ENCODE measurements at places on chromosomes 16 and 17.

DNA sequence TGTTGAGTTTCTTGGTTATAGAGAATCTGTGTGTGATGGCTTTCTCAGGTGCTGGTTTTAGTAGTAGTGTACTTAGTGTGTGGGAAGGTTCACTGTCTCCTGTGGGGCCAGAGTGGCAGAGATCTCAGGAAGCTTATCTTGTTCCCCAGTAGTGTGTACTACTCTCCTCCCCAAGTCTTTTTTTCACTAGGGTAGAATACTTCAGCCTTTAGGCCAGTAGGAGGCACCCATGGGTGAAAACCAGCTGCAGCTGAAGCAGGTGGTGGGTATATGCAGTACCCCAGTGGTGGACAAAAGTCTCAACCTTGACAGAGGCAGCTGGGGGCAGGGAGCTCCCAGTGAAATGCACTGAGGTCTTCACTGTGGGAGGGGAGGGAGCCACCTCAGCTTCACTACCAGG lies 109.9 kb downstream of the PHKB start:
- DNase-seq, result no peak

GRCh38 chr17:11719856-11720255 lies 121.6 kb downstream of the DNAH9 start:
- DNase-seq, result no peak

DNA sequence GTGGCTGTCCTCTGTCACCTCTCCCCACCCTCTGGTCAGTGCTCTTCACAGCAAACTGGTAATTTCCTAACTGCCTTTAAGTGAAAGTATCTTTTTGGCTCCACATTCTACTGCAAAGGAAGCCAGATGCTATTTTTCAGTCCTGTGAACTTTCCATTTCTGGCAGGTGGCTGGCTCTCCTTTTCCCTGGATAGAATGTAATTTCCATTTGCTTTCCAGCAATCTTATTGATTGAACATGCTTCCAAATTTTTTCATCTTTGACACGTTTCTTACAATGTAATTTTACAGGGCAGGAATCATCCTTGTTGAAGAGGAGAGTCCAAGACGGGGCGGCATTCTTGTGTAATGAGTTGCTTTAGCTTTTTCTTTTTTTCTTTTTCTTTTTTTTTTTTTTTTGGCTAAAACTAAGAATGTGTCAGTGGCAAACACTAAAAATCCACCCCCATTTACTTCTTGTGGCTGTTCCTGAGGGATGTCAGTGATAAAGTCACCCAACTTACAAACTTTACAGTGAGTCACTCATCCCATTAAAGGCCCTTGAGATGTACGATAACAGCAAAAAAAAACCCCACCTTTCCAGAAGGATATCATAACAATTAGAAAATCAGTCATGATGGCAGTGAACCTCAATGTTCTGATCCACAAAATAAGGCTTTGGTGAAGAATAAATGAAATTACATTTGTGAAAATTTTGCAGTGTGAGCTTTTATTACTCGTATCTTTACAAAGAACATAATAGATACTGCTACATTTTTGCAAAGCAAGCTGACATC lies 29.4 kb upstream of the PRKCA start:
- DNase-seq, result no peak

DNA sequence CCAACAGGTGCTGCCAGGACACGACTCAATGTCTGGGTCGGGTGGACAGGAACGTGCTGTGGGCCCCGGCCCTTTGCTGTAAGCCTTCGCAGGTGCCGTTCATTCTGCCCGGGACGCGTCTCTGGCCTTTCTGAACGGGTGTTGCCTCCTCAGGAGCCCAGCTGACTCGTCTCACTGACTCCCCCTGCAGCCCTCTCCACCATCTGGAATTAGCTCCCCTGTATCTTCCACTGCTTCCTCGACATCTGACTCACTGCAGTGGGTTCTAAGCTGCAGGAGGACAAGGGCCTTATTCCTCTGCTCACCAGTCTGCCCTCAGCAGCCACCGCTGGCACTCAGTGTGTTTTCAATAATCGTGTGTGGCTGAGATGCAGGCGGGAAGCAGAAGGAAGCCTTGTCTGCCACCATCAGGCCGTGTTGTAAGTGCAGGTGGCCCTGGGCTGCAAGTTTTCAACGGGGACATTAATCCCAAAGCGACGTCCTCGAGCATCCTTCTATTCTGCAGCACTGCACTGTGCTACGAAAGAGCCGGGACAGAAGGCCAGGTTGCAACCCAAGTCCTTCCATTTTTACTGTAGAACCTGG lies 256.2 kb downstream of the FOXL1 start:
- no peak for DNase-seq

All from NCI-H774 (cell line).